Left ventricle myocardium inferior (tissue), 1 donor: ENCODE measurements at places on chromosomes 2 and 18. TPM values are rescaled to one million over a fixed set of nuclear protein-coding genes. Genes with fewer than 3 reads are reported as not detected.

- no peak for DNase-seq
- no peaks in the 10 kb centered on the region for H3K27me3 ChIP-seq
- no peak overlapping the region for H3K27ac ChIP-seq
- no peaks in the 10 kb centered on the region for H3K4me1 ChIP-seq
- no peak overlapping the region for H3K4me3 ChIP-seq
- peaks cover 36% of the 10 kb centered on the region for H3K36me3 ChIP-seq
These were observed 187.7 kb downstream of the EIPR1 start for GRCh38 chr2:3189961-3190360.

DNA sequence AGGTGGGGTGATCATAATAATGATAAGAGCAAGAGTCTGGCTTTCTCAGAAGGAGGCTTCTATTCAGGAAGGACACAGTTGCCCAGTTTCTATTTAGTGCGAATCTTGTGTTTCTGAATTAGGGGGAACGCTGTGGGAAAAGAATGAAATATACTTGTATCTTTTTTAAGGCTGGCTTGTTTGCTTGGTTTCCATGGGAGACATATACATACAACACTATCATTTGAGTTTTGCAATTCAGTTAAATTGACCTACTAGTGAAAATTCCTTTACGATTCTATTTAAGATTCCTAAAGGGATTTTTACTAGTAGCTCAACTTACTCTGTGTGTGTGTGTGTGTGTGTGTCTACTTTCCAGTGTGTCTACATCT, 24.7 kb upstream of the ANKRD62 start:
- H3K27ac ChIP-seq: no peak overlapping the region
- H3K27me3 ChIP-seq: peaks cover 4% of the 10 kb centered on the region
- no peaks in the 10 kb centered on the region for H3K4me1 ChIP-seq
- H3K4me3 ChIP-seq: peak overlapping the region; percentile 32
- no peaks in the 10 kb centered on the region for H3K36me3 ChIP-seq

DNA sequence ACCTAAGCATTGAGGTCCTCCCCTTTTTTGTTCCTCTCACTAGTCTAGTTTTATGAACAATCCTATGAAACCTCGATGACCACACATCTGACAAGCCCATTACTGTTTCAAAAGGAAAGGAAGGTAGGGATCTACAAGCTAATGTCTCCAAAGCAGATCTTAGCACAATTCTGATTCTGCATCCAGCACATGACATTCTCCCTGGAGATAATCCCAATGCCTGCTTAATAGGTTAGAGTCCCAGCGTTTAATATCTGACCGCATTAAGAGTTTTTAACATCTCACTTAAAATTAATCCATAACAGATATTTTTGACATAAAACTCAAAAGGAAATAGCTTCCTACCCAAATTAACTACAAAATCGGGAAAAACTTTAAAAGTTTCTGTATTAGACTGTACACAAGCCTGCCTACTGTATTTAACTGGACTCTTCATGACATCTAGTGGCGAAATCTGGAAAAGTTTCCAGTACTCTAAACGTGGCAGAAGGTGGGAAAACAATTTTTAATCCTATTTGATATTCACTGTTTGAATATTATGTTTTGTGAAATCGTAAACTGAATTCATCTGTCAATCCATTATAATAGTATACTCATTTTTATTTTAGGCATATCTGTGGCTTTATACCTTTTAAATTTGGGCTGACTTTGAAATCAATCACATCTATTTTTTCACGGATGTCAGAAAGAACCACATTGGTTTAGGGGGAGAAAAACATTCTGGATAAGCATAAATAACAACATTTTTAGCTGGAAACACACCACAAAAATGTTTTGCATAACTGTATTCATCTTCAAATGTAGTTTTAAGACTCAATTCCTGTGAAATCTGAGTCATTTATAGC, 62.4 kb downstream of the TXNL1 start:
- peak overlapping the region; percentile 76 for H3K27ac ChIP-seq
- H3K4me1 ChIP-seq: peaks cover 37% of the 10 kb centered on the region
- H3K36me3 ChIP-seq: no peaks in the 10 kb centered on the region
- H3K27me3 ChIP-seq: no peaks in the 10 kb centered on the region
- no peak for DNase-seq

DNA sequence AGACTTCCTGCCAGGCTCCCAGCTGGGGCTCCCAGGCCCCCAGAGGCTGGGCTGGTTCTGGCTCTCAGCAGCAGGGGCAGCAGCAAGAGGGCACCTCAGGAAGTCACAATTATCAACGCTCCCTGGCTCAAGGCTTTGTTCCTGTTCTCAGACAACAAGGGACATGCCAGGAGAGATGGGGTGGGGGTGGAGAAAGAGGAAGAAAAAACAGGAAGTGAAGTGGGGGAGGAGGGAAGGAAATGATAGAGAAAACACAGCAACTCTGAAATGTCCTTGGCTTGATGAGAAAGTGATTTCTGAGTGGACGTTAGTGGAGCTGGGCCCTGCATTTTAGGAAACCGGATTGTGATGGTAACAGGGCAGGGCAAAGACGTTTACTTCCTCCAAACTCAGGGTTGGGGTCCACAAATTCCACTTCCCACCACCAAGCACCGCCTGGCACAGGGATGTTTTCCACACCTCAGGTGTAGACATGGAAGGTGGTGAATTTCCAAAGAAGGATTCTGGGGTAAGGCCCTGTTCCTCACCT, 40.4 kb downstream of the CYRIA start:
- no peaks in the 10 kb centered on the region for H3K27me3 ChIP-seq
- no peak overlapping the region for H3K4me3 ChIP-seq
- H3K36me3 ChIP-seq: peaks cover 11% of the 10 kb centered on the region
- H3K4me1 ChIP-seq: peaks cover 60% of the 10 kb centered on the region

GRCh38 chr2:225464346-225465025, 65.0 kb downstream of the NYAP2 start:
- H3K27ac ChIP-seq: no peak overlapping the region
- no peaks in the 10 kb centered on the region for H3K4me1 ChIP-seq
- peak overlapping the region; percentile 9 for H3K4me3 ChIP-seq
- no peak for DNase-seq
- H3K27me3 ChIP-seq: no peaks in the 10 kb centered on the region

DNA sequence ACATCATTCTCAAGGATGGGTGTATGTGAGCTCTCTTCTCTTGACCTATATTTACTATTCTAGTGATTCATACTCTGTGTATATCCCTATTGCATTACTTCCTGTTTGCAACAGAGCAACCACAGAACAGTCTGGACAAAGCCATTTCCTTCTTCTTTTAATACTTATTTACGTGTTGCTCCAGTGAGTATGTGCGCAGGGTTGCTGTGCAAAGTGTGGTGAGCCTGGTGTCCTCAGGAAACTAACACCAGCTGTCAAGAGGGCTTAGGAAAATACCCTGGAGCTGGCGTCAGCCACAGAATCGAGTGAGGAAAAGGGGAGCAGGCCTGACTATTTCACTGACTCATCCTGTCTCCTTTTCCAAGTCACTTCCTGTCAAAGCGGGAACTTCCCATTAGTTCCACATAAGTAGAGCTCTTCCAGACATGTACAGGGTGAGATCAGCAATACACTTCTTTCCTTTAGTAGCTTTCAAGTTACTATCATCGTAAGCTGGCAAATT, 214.1 kb upstream of the COPS8 start:
- no peaks in the 10 kb centered on the region for H3K27me3 ChIP-seq
- H3K36me3 ChIP-seq: no peaks in the 10 kb centered on the region
- no peak overlapping the region for H3K4me3 ChIP-seq
- H3K27ac ChIP-seq: peak overlapping the region; percentile 38

- peaks cover 4% of the 10 kb centered on the region for H3K27me3 ChIP-seq
- no peak overlapping the region for H3K4me3 ChIP-seq
- H3K4me1 ChIP-seq: no peaks in the 10 kb centered on the region
- H3K27ac ChIP-seq: no peak overlapping the region
These were observed 728.1 kb upstream of the SOX11 start for GRCh38 chr2:4964001-4964540.

DNA sequence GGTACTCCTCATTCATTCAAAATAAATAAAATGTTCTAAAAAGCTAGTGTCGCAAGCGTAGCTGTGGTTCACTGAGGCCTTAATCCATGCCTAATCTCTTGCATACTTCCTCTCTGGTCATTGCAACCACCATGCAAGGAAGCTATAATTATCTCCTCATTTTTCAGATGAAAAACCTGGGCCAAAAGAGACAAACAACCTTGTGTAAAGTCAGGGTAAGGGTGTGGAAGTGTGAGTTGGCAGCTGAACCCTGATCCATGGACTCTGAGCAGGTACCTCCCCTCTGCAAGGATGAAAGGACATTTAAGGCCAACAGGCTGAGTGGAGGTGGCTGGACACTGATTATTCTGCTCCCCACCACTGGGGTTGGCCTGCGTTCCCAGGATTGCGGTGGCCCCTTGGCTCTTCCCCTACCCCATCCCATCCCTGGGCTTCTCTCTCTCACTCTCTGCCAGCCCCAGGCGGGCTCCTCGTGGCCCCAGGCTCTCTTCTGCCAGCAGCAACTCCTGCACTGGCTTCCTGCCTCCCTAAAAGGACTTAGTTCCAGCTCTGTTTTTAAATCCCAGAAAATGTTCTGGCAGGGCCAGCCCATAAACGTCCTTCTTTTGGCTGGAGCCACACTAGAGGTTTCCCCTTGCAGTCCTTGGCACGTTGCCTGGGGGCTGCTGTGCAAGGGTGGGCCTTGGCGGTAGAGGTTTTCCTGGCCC, 72.0 kb upstream of the AFF3 start:
- peak overlapping the region; percentile 80 for H3K27ac ChIP-seq
- H3K36me3 ChIP-seq: no peaks in the 10 kb centered on the region
- no peaks in the 10 kb centered on the region for H3K27me3 ChIP-seq
- H3K4me1 ChIP-seq: peaks cover 34% of the 10 kb centered on the region

DNA sequence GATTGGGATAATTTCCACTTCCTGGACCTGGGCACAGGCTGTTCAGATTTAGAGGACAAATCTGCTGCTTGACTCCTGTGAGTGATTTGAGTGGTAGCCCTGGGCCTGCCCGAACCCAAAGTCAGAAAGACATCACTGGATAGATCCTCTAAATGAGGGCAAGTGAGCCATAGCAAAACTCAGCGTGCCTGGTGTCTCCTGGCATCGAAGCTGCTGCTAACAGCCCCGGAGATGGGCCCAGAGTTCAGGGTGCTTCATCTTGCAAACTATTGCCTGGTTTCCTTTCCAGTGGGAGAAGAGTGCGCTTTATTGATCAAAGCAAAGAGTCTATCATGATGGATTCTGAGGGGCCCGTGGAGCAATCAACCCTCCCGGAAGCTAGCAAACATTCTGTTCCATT, 153.1 kb upstream of the KLHL29 start:
- H3K36me3 ChIP-seq: no peaks in the 10 kb centered on the region
- H3K4me1 ChIP-seq: no peaks in the 10 kb centered on the region
- DNase-seq: no peak
- no peak overlapping the region for H3K27ac ChIP-seq
- H3K27me3 ChIP-seq: peaks cover 10% of the 10 kb centered on the region

- H3K4me3 ChIP-seq: no peak overlapping the region
- H3K27me3 ChIP-seq: no peaks in the 10 kb centered on the region
- no peak for DNase-seq
- H3K27ac ChIP-seq: no peak overlapping the region
- H3K36me3 ChIP-seq: no peaks in the 10 kb centered on the region
These were observed 83.1 kb downstream of the DCC start for GRCh38 chr18:52422985-52423601.

Gene KCNIP3
- total RNA-seq: 4.6 TPM

Gene CENPA
- 2.5 TPM for total RNA-seq

Gene RAB17
- 4.5 TPM for total RNA-seq
